Cortex of kidney (tissue), 1 donor: ENCODE measurements at places on chromosomes 5 and 9.

DNA sequence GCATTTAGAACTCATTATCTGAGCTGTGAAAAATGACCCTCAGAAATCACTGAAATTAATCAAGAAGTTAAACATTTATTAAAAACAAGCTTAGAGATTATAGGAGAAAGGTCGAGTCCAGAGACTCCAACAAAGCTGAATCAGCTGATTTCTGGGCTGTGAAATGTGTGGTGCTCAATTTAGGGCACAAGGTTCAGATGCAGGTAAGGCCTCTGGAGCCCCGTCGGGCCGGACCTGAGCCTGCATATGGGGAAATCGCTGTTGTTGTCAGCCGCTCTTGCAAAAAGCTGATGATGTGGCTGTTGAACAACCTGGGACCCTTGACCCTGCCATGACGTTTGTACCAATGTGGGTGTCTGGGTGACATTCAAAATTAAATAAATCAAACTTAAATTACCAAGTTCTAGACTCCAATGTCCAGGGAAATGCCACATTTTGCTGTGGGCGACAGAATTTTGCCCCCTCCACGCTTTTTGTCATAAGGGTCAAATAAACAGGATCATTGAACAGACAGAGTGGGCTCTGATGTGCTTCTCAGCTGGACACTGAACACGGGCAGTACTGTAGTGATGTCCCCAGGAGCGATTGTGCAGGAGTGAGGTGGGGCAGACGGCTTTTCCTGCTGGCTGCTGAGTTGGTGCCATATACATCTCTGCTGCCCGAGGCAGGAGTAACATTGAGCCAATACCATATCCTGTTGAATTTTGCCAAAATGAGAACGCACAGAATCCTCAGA lies 27.2 kb upstream of the FBP1 start:
- no peak for DNase-seq

DNA sequence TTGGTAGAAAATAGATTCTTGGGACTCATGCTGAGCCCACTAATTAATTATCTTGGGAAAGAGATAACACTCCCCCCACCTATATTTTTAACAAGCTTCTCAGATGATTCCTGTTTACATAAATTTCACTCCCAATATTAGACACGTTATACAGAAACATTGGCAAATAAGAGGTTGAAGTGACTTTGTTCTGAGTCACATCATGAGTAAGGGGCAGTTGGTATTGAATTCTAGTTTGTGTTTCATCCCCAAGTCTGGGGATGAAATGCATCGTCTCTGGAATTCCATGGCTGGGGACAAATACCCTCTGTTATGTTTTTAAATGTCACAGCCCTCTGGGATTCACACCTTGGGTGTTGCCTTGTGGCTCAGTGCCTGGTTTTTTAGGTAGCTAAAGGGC lies 41.0 kb downstream of the BASP1 start:
- DNase-seq = no peak

DNA sequence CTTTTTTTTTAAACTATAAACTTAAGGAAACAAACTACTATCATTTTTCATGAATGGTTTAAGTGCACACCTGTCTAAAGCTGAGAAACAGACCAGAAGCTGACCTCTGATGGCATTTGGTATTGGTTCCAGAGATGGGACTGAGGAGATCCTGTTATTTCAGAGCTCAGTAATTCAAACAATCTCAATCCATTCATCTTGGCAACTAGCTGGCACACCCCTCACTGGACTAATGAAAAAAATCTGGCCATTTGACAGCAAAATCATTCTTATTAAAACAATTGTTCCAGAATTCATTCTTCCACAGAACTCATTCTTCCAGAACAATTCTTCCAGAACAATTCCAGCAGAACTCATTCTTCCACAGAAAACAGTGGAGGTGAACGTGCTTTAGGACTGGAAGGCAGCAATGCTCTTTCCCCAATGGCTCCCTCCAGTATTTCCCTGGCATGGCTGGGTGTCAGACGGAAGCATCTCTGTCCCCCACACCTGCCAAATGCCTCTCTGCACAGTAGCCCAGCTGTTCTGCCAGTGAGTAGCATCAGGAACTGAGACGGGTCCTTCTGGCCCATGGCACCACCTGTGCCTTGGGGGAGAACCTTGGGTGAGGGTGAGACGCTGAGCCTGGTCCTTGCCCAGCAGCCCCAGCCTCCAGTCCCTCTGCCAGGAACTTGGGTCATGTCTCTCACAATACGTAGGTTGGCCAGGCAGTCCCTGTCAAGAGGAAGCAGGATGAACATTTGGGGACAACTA lies 87.5 kb upstream of the EQTN start:
- no peak for DNase-seq

- DNase-seq = no peak
These were observed 2.0 kb upstream of the MZB1 start for GRCh38 chr5:139391570-139392323.

DNA sequence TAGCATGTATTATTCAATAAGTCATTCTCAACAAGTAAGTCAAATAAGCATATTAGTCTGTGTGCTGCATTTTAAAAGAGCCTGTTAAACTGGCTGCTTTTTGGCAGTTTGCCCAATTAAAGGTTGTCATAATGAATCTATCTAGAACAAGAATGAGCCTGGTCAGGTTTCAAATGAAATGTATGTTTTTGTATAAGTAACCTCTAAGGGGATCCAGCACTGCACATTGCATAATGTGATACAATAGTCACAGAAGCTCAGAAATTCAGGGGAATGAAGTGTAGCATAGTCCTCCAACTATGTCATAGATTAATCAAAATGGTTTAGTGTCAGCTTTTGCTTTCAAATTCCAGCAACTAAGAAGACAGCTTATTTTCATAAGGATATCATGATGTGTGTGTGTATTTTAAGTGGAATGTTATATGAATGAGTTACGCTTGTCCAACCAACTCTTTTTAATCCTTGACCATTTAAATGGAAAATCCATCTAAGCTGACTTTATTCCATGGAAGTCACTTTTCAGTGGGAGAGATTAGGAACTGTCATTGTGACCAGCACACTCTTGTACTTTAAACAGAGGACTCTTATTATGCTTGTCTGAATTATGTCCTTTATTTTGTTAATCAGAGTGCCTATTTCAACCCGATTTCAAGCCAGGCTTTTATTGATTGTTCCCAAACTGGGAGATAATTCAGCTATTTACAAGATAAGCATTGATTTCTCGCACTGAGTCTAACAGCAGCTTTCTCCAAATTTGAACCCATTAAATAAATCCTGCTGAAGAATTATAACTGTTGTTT lies 283.9 kb upstream of the ADAMTSL1 start:
- DNase-seq = no peak

GRCh38 chr9:106976772-106977171 lies 113.8 kb downstream of the ZNF462 start:
- no peak for DNase-seq

DNA sequence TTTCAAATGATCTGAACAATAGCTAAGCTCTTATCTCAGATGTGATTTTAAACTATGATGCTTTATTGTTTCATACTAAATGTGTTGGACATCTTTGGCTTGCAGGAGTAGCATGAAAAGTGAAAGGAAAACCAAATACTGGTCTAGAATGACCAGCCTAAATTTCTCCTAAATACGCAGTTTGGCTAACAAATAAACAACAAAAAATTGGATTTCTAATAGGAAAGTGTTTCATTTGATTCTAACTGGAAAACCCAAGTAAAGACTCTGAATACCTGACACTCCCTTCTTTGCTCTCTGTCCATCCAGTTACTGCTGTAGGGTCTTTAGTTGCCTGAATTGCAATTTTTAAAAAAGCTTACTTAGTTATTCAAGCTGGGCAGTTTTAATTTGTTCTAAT lies 111.7 kb upstream of the ACOT12 start:
- no peak for DNase-seq

GRCh38 chr5:42612750-42613366 lies 143.8 kb upstream of the CCDC152 start:
- no peak for DNase-seq

GRCh38 chr5:33275391-33275790 lies 165.4 kb upstream of the TARS1 start:
- DNase-seq = no peak

GRCh38 chr5:135829681-135830383 lies 4.6 kb upstream of the SLC25A48 start:
- DNase-seq = no peak

GRCh38 chr5:98588215-98588614 lies 185.2 kb upstream of the RGMB start:
- no peak for DNase-seq

DNA sequence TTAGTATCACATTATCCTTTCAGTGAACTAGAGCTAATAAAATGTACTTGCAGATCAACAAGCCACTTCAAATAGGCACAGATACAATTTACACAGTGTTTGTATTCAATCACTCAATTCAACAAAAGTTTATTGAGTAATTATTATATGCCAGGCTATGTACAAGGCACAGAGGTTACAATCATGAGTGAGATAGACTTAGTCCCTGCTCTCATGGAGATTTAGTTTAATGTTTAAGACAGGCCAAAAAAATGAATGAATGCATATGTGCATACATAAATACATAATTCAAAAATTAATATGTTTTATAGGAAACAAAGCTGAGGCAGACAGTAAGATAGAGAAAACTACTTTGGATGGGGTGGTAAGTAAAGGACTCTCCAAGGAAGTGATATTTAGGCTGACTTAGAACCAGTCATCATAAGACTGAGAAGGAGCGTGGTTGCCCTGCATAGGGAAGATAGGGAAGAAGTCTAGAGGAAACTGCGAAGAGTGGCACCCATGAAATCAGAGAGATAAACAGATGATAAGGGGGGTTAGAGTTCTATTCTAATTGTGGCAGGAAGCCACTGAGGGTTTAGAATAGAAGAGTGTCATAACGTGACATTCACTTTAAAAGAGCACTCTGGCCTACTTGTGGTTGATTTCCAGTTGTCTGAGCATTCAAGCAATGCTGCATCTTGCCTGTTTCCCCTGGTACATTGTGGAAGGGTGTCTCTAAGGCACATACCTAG lies 49.7 kb upstream of the GRAMD2B start:
- DNase-seq = no peak

DNA sequence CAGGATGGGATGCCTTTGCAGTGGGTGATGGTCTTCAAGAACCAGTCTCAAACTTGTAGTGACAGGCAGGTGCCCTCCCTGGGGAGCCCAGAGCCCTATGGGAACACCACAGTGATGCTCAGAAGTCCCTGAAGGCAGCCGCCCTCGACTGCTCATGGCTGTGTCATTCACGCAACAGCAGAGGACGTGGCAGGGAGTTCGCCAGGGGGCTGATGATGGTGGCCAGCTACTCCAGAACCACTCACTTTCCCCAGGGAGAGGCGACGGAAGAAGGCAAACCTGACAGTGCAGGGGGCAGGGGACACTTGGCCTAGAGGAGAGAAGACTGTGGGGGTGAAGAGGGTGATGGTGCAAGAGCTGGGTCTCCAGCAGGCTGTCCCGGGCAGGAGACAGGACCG lies 4.0 kb downstream of the IL13 start:
- DNase-seq = no peak

- DNase-seq = no peak
These were observed 4.3 kb upstream of the SLC22A5 start for GRCh38 chr5:132365213-132365612.

DNA sequence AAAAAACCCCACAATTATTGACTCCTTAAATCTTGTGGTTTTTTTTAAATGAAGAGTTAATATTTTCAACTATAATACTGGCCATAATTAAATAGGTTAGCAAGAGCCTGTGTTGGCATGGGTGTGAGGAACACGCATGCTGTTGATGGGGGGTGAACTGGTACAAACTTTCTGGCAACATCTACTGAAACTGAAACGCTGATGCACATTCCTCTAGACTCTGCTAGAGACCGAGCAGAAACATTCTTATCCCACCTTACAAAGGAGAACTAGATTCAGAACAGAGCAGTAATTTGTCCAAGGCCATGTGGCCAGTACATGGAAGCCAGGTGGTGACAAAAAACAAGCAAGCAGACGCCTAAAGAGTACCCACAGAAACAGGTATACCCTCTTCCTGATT lies 2.4 kb downstream of the BICD2 start:
- no peak for DNase-seq

- DNase-seq = no peak
These were observed 539 bp downstream of the POC5 start for GRCh38 chr5:75716715-75717081.

DNA sequence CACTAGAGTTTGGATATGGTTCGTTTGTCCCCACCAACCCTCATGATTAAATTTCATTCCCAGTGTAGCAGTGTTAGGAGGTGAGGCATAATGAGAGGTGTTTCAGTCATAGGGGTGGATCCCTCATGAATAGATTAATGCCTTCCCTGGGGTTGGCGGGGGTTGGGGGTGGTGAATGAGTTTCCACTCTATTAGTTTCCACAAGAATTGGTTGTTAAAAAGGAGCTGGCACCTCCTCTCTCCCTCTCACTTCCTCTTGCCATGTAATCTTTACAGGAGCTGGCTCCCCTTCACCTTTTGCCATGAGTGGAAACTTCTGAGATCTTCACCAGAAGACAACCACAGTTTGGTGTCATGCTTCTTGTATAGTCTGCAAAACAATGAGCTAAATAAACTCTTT lies 333.7 kb downstream of the ENC1 start:
- no peak for DNase-seq

GRCh38 chr5:77928776-77929300 lies 152.7 kb upstream of the TBCA start:
- no peak for DNase-seq

DNA sequence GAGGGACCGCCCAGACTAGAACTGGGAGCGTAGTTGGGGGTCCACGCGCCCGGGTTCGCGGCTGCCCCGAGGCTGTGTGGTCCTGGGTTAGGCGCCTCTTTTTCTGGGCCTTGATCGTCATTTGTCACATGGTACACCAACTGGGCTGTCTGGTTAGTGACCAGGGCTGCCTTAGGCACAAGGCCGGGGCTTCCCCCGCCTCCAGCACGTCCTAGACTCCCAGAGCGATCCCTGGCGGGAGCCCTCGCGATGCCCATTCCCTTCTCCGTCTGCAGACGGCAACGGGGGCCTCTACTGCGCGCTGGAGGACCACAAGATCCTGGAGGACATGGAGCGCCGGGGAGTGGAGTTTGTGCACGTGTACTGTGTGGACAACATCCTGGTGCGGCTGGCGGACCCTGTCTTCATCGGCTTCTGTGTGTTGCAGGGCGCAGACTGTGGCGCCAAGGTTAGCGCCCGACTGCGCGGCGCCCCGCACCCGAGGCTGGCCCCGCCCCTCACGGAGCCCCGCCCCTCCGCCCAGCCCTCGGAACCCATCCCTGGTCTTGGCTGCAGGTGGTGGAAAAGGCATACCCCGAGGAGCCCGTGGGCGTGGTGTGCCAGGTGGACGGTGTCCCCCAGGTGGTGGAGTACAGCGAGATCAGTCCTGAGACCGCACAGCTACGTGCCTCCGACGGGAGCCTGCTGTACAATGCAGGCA lies 1.5 kb downstream of the UAP1L1 start:
- no peak for DNase-seq
